Vagina (tissue), 2 donors: ENCODE measurements at places on chromosomes 2 and 18. TPM values are rescaled to one million over a fixed set of nuclear protein-coding genes. Genes with fewer than 3 reads are reported as not detected.

- H3K27ac ChIP-seq, result peak within 1 kb of the TSS; percentile 93
- DNase-seq, result no peak
- peaks cover 48% of the 10 kb centered on the region for H3K4me1 ChIP-seq
- no peaks in the 10 kb centered on the region for H3K36me3 ChIP-seq
These were observed at the start of gene GFPT1 for GRCh38 chr2:69386789-69387734. Gene GFPT1, minus strand, starts transcription at chr2:69387227. Its CDS starts 156 bp downstream, at chr2:69387071.

- no peak for DNase-seq
- H3K4me1 ChIP-seq, result no peaks in the 10 kb centered on the region
- no peaks in the 10 kb centered on the region for H3K36me3 ChIP-seq
- no peak overlapping the region for H3K27ac ChIP-seq
These were observed 131.4 kb downstream of the TRABD2A start for GRCh38 chr2:84749442-84749841.

GRCh38 chr2:215880970-215881369 lies 132.4 kb downstream of the MREG start:
- no peaks in the 10 kb centered on the region for H3K4me1 ChIP-seq
- H3K36me3 ChIP-seq, result no peaks in the 10 kb centered on the region
- no peak for DNase-seq
- no peaks in the 10 kb centered on the region for H3K27me3 ChIP-seq
- no peak overlapping the region for H3K4me3 ChIP-seq

- no peaks in the 10 kb centered on the region for H3K36me3 ChIP-seq
- no peak overlapping the region for H3K4me3 ChIP-seq
- no peak overlapping the region for H3K27ac ChIP-seq
- DNase-seq, result no peak
- no peaks in the 10 kb centered on the region for H3K4me1 ChIP-seq
These were observed 137.3 kb upstream of the HNRNPA3 start for GRCh38 chr2:177075254-177075653.

DNA sequence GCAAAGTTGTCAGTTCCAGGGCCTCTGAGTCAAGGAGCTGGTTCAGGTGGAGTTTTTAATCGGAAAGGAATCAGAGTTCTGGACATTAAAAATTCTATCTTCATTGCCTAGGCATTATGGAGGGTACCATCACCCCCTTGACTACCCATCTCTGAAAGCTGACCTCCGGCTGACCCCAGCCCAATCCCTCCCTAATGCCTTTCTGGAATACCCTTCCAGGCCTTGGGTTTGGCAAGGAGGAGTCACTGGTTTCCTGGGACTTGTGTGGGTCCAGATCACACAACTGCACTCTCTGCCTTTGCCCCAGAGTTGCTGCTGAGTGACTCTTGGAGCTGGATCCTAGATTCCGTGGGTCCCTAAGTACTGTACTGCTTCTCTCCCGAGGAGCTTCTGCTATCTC lies 1.0 kb upstream of the OSR1 start:
- peaks cover 29% of the 10 kb centered on the region for H3K4me1 ChIP-seq
- H3K4me3 ChIP-seq, result no peak overlapping the region
- no peaks in the 10 kb centered on the region for H3K36me3 ChIP-seq

DNA sequence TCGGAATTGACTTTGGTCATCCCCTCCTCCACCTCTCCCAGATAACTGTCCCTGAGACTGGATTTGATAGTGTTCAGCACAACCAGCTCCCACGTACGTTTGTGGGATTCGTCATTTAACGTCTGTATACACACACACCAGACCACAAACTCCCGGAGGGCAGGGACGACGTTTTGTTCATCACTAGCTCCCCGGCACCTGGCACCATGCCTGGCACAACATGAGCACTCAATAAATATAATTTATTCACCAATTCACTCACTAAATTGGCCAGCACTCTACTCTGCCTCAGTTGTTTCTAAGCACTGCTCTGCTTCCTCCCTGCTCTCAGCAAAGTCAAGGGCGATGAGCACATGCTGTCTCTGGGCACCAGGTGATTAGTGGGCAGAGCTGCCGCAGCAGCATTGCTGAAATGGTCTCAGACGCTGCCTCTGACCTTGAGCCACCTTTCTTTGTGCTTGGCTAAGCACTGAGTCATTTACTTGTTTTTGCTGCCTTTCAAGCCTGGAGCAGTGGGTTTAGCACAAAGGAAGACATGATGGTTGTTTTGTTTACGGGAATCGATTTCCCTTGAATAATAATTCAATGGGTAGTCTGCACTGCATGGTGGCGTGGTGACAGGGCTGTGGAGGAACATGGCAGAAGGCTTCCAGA lies 19.3 kb upstream of the LOXHD1 start:
- H3K27ac ChIP-seq, result no peak overlapping the region
- no peak for DNase-seq
- no peaks in the 10 kb centered on the region for H3K36me3 ChIP-seq
- H3K4me1 ChIP-seq, result no peaks in the 10 kb centered on the region

GRCh38 chr18:12598181-12598930 lies 59.6 kb downstream of the SPIRE1 start:
- no peak for DNase-seq
- no peak overlapping the region for H3K27ac ChIP-seq
- H3K4me1 ChIP-seq, result peaks cover 10% of the 10 kb centered on the region
- no peaks in the 10 kb centered on the region for H3K36me3 ChIP-seq
- no peak overlapping the region for H3K4me3 ChIP-seq
- no peaks in the 10 kb centered on the region for H3K27me3 ChIP-seq

GRCh38 chr2:149213764-149214493 lies 116.5 kb upstream of the LYPD6 start:
- no peak for DNase-seq
- H3K4me3 ChIP-seq, result no peak overlapping the region
- H3K27me3 ChIP-seq, result no peaks in the 10 kb centered on the region
- no peaks in the 10 kb centered on the region for H3K36me3 ChIP-seq
- H3K4me1 ChIP-seq, result no peaks in the 10 kb centered on the region

- no peaks in the 10 kb centered on the region for H3K36me3 ChIP-seq
- H3K27me3 ChIP-seq, result no peaks in the 10 kb centered on the region
- no peaks in the 10 kb centered on the region for H3K4me1 ChIP-seq
- DNase-seq, result no peak
These were observed 114.8 kb downstream of the CCBE1 start for GRCh38 chr18:59582395-59582794.

DNA sequence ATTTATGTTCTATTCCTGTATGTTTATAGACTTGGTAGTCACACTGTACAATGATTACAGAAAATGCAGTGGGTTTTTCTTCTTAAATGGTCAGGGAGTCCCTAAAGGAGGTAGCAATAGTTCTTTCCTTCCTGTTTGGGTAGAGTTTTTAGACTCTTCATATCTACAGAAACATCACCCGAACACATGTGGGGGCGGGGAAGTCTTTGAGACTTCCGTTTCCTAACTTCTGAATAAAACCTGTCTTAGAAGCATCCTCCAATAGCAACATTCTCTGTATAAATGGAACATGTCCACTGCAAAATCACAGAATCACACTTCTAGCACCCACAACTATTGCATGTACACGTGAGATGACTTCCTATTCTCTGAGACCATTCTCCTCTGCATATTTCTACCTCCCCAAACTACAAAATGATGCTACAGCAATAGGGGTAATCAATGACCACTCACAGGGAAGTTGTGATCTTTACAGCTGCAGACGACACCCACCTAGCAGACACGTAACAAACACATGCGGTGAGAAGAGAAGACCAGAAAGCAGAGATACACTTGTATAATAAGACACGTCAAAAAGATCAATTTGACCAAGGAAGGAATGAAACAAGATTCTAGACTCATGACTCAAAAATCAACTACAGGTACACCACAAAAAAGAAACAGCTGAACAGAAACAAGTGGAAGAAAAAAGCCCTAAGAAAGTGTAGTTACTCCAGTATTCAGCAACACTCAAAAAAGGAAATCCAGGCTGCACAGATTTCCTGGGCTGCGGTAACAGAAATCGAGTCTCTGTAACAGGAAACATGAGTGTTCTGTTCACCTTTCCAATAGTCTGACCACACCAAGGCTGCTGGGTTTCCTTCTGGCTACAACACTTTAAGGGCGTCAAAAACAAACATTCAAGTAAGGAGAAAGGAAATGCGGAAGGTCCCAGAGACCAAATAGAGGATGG lies 120.4 kb downstream of the ZNF516 start:
- no peaks in the 10 kb centered on the region for H3K27me3 ChIP-seq
- H3K36me3 ChIP-seq, result no peaks in the 10 kb centered on the region
- no peak for DNase-seq

DNA sequence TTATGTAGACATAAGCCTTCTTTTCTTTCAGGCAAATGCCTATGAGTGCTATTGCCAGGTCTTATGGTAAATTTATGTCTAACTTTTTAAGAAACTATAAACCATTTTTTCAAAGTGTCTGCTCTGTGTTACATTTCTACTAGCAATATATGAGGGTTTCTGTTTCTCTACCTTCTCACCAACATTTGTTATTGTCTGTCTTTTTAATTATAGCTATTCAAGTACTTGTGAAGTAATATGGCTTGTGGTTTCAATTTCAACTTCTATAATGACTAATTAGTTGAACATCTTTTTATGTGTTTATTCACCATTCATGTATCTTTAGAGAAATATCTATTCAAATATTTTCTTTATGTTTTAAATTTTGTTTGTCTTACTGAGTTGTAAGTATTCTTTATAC lies 213.1 kb upstream of the MC4R start:
- DNase-seq, result no peak
- no peak overlapping the region for H3K27ac ChIP-seq
- H3K27me3 ChIP-seq, result no peaks in the 10 kb centered on the region
- no peaks in the 10 kb centered on the region for H3K36me3 ChIP-seq
- no peaks in the 10 kb centered on the region for H3K4me1 ChIP-seq

DNA sequence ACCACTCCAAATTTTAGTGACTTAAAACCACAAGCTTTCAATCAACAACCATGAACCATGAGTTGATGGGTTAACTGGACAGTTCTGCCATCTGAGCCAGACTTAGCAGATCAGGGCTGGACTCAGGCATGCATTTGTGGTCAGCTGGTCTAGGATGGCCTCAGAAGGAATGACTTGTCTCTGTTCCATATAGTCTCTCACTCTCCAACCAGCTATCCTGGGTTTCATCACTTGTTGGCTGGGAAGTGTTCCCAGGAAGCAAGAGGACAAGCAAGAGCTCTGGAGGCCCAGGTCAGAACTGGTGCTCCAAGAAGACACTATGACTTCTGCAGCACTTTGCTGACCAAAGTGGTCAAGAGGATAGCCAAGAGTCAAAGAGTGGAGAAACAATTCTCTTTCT lies 17.5 kb upstream of the MAP3K20 start:
- H3K4me3 ChIP-seq, result no peak overlapping the region

DNA sequence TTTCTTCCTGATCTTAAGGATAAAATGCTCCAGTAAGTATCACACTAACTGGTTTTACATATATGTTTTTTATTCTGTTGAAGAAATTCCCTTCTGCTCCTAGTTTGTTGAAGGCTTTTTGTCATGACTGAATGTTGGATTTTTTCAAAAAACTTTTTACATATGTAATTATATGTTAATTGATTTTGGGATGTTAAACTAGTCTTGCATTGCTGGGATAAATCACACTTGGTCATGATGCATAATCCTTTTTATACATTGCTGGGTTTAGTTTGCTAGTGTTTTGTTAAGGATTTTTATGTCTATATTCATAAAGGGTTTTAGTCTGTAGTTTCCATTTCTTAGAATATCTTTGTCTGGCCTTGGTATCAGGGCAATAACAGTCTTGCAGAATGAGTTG lies 65.6 kb upstream of the TXNDC2 start:
- no peaks in the 10 kb centered on the region for H3K36me3 ChIP-seq
- H3K27me3 ChIP-seq, result no peaks in the 10 kb centered on the region
- H3K27ac ChIP-seq, result no peak overlapping the region

DNA sequence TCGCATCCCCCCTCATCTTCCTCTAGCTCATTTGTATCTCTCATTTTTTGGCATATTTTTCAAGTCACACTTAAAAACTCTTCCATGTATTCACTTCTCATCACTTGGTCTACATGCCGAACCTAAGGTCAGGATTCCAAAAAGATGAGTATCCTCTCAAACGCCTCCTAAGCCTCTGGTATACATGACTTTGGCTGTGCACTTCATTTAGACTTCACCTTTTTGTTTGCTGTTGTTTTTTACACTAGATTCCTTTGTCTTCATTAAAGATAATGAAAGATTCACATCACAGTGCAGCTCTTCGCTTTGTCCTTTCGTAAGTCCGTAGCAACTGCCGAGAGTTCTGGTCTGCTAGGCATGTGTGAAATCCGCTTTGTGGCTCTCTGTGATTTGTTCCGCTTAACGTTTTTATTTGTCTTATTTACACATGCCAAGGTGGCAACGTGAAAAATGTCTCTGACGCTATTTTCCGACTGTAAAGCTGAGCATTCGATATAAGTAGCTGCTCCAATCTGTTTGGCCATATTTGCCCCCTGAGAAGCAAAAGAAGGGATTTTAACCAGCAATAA lies 17.7 kb downstream of the RND3 start:
- H3K27ac ChIP-seq, result no peak overlapping the region
- no peak for DNase-seq
- peaks cover 64% of the 10 kb centered on the region for H3K4me1 ChIP-seq
- H3K36me3 ChIP-seq, result no peaks in the 10 kb centered on the region
- H3K27me3 ChIP-seq, result no peaks in the 10 kb centered on the region

DNA sequence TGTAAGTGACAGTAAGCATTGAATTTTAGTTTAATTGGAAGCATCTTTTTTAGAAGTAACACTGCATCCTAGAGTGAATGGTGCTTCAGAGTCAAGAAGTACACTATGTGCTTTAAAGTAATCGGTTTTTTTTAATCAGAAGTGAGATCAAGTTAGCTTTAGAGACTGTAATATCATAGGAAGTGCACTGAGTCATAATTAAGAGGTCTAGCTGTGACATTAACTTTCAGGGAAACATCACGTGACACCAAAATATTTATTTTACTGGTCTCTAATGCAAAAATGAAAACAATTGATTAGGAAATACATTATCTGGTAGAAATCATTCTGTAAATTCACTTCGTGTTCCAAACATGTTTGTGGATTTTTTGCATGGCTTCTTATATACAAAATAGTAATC lies 55.3 kb upstream of the KYNU start:
- no peak overlapping the region for H3K4me3 ChIP-seq
- DNase-seq, result no peak
- no peaks in the 10 kb centered on the region for H3K4me1 ChIP-seq
- H3K27me3 ChIP-seq, result no peaks in the 10 kb centered on the region
- H3K27ac ChIP-seq, result no peak overlapping the region

Gene AFTPH
- 33.4 TPM for total RNA-seq

Gene ATG9A
- 62.4 TPM for total RNA-seq

Gene ARMC9
- total RNA-seq, result 16.0 TPM

Gene SS18
- 378 TPM for total RNA-seq

Gene SERPINB12
- total RNA-seq, result 20.1 TPM

Gene DSC3
- 176 TPM for total RNA-seq

Gene REG3A
- total RNA-seq, result not detected
